ENCODE measurements at places on chromosomes 4 and X.
A peak's percentile ranks its signal among the peaks of the same experiment; 100 is the strongest.

- no peak for DNase-seq
These were observed 123.5 kb downstream of the CHRNA9 start for GRCh38 chr4:40458683-40459082.

- no peak for DNase-seq
These were observed 4.3 kb downstream of the STIM2 start for GRCh38 chr4:26864899-26865298.

DNA sequence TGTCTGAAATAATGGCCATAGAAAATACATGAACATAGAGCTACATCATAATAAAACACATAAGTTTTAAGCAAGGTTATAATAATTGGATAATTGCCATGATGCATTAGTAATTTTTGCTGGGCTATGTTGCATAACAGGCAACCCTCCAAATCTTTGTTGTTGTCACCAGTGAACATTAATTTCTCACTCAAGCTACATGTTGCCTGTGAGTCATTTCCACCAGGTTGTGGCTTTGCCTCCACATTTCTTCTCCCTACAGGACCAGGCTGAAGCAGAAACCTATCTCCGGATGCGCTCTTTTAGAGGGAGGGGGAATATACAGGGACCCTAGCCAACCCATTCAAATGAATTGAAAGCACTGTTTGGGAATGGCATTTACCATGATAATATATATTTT is 347.7 kb downstream of the GABRG1 start:
- no peak for DNase-seq

DNA sequence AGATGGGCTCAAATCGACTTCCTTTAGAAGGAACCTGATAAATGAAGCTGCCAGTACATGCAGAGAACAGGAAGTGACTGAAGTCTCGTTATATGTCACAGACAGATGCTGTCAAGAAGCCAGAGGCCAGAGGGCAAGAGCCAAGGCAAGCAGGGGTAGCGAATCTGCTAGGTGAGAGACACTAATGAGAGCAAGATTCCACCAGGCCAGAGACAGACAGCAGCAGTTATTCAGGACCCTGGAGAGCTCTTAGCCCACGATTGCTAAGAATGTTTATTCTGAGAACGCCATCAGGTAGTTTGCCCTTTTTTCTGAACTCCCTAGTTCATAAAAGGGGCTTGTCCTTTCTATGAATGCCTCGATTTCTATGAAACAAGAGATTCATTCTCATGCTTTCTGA is 73.7 kb downstream of the BEND2 start:
- no peak for DNase-seq

GRCh38 chr4:145907812-145908211 is 30.8 kb downstream of the ZNF827 start:
- DNase-seq: no peak

GRCh38 chr4:8651661-8652180 is 59.2 kb downstream of the CPZ start:
- no peak for DNase-seq

DNA sequence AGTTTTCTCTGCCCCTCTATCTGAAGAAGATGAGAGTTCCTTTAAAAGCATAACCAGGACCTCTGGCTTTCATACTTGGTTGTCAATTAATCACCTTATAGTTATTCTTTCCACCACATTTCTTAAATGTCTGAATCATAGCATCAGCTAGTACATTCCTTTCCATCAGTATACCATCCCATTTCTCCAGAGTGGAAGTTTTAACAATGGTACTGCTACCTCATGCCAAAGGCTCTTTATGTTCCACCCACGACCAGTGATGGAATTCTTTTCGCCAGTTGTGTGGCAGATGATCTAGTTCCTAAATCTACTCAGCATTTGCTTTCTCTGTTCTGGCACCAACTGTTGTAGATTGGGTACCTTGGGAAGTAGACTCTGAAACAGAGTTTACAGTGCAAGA is 379.8 kb downstream of the ZNF674 start:
- DNase-seq: no peak

DNA sequence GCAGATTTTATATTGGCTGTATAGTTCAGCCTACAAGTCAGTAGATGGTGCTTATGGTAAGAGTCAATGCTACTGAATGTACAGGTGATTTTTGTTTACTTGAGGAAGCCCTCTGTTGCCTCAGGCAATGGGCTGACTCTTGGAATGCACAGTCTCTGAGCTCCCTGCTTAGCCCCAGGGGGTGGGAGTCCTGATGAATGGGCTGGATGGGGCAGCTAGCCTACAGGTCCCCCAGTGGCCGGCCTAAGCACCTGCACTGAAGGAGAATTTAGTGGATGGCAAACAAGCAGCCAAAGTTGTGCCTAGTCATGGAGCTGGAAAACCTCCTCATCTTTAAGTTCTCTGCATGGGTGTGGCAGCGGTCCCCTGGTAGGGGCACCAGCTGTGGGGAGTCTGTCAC is 101.8 kb upstream of the CXorf51B start:
- no peak for DNase-seq

GRCh38 chrX:72110876-72111708 is 20.6 kb downstream of the RTL5 start:
- no peak for DNase-seq

DNA sequence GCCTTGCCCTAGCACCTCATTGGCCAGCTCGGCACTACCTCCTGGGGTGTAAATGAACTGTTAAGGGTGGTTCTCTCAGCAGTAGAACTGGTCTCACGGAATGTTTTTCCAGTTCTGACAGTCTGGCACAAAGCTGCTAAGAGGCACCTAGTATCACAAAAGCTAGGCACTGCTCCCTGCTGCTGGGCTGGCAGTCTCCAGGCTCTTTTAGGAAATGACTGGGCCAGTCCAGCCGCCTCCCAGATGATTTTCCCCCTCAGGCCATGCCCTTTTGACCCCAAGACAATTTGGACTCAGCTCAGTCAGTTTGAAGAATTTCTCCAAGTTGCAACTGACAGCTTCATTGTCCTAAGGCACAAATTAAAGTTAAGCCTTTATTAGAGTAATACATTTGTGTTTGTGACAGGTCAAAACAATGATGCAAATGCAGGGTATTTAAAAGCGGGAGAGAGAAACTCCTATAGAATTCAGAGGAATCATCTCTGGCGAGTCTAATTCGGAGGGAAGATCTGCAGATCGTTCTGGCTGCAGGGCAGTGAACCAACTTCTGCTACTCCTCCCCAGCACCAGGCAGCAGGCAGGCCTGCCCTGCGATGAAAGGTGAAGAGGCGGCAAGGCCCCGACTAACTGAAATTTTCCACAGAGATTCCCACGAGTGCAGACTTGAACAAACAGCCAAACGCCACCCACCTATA is 7.9 kb downstream of the FRMD7 start:
- no peak for DNase-seq

DNA sequence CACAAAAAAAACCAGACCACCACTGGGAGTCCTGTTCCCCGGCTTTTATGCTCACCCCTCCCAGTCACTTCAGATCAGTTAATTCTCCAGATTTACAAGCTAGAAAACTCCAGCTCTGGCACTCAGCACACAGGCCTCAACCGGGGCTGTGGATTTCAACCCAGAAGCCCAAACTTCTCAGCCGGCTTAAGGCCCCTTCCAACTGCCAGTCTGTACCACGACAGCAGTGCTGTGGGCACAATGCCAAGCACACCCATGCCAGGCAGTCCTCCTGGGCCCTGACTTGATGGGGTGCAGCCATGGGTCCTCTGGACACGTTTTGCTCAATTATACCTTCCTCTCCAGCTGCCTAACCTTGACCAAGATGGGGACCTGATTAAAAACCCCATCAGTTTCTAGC is 12.2 kb downstream of the SOD3 start:
- DNase-seq: no peak

- no peak for DNase-seq
These were observed 207.6 kb downstream of the SOX3 start for GRCh38 chrX:140297273-140297672.

GRCh38 chrX:27186671-27187070 is 276.5 kb downstream of the PPP4R3C start:
- no peak for DNase-seq

DNA sequence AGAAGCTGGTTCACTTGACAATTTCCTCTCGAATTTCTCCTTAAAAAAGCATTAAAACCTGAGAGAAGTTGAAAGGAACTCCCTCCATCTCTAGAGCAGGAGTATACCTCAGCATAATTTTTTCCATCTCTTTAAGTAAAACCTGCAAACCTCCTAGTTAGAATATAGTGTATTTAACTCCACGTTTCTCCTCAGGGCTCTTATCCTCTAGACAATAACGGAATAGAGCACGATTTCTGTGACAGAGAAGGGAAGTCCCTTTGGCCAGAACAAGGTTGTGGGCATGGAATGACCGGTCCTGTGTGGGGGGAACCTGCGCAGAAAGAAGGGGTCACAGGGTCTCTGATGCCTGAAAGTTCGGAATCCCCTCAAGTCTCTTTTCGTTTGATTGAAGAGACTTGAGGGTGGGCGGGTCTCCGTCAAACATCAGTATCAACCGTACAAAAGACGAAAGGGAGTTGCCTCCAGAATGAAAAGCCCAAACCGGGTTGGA is 697 bp downstream of the ZNF280C start:
- no peak for DNase-seq

- no peak for DNase-seq
These were observed 64.7 kb upstream of the UXT start for GRCh38 chrX:47723689-47724088.

DNA sequence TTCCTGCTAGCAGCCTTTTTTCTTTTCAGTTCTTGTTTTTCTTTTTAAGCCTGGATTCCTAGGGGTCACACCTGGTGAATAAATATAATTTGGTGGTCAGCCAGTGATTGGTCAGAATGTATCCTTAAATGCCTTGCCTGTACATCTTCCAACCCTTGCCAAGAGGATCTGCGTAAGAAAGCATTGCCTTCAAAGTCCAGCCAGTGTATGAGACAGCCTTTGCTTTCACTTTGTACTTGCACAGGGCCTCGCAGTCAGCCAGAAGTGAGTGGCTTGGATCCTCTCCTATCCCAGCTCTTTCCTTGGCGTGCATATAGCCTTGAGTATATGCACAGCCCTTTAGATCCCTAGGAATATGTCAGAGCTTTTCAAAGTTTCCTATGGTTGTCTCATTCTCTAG is 22.2 kb downstream of the KANTR start:
- DNase-seq: no peak

- no peak for DNase-seq
These were observed 11.6 kb upstream of the TTC29 start for GRCh38 chr4:146957237-146957636.

GRCh38 chr4:13481569-13481968 is 2.6 kb downstream of the RAB28 start:
- no peak for DNase-seq

DNA sequence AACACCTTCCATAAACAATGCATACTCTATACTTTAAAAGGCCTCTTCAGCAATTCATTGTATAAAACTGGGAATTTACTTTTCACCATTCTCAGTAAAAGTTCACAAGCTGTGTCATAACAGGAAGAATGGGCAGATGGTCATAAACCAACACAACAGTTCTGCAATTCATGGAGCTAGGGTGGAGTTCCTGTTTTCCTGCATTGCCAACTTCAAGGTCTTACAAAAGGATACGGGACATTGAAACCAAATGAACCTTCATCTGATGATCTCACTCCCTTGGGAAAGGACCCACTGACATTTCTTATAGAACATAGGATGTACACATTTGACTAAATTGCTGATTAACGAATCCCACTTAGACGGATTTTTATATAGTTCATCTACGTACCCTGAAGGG is 4.1 kb downstream of the KDR start:
- no peak for DNase-seq

GRCh38 chr4:12050357-12050756 is 621.7 kb upstream of the HS3ST1 start:
- no peak for DNase-seq

GRCh38 chr4:48227662-48228061 is 42.0 kb downstream of the TEC start:
- no peak for DNase-seq

- DNase-seq: no peak
These were observed 88.0 kb upstream of the XAGE2 start for GRCh38 chrX:52280812-52281211.

- DNase-seq: no peak
These were observed 39.3 kb downstream of the MEPE start for GRCh38 chr4:87872028-87872427.

GRCh38 chr4:99417125-99417524 is 18.0 kb downstream of the ADH7 start:
- no peak for DNase-seq

- DNase-seq: no peak
These were observed 181.4 kb upstream of the MXRA5 start for GRCh38 chrX:3527811-3528210.

GRCh38 chrX:129637217-129638109 is 17.3 kb downstream of the APLN start:
- peak; percentile 49 for DNase-seq

DNA sequence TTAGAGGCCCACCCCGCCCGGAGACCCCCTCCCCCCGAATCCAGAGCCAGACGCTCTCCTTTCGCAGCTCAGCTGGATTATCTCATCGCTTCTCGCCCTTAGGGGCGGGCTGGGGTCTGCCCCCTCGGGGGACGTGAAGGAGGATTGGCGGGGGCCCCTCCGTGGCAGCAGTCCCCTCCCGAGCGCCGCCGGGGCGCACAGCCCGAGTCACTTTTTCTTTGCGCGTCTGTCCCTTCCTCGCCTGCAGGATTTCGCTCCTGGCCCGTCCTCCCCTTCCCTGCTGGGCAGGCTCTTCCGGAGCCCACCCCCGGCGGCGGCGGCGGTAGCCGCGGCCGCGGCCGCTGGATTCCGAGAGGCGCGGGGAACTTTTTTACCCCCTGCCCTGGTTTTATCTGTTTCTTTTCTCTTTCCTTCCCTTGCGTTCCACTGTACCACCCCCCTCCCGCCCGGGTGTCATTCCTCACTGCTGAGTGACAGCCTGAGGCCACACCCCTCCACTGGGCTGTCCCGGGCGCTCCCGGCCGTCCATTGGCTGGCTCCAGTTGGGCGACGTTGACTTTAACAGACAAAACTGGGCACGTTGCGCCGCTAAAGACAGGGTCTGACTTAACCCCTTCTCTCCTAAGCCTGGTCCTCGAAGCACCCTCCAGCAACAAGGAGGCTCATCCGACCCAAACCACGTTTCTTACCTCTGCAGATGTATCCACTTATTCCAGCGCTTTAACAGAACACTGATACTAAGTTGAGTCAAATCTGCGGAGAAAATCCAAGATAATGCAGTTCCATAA is 492 bp upstream of the NKX3-2 start:
- peak; percentile 84 for DNase-seq

GRCh38 chrX:145002771-145003170 is 244.5 kb upstream of the SPANXN1 start:
- DNase-seq: no peak

DNA sequence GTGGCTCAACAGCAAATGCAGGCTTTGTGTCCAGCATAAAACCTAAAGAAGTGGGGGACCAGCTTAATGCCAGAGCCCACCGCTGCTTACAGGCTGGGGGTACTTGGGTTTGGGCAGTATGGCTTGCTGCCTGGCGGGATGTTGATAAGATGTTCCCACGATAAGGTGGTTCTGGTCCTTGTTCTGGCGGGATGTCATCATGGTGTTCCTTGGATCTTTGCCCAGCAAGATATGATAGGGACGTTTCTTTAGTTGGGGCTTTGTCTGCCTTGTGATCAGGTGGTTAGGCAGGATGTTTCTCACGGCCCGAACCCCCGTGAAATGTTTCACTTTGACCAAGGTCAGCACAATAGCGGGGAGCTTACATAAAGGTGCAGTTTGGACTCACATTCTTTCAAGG is 35.3 kb downstream of the PNPLA4 start:
- no peak for DNase-seq

GRCh38 chrX:15043538-15043937 is 170.3 kb downstream of the MOSPD2 start:
- DNase-seq: no peak

GRCh38 chr4:48554606-48555005 is 64.6 kb downstream of the ZAR1 start:
- no peak for DNase-seq

GRCh38 chr4:3311095-3311372 is 18.2 kb downstream of the RGS12 start:
- peak; percentile 2 for DNase-seq
